ENCODE measurements at places on chromosomes 4 and X. TPM values are rescaled to one million over a fixed set of nuclear protein-coding genes. Genes with fewer than 3 reads are reported as not detected.
A peak's percentile ranks its signal among the peaks of the same experiment; 100 is the strongest.

ANK2 gene
- 113 TPM for total RNA-seq

DNA sequence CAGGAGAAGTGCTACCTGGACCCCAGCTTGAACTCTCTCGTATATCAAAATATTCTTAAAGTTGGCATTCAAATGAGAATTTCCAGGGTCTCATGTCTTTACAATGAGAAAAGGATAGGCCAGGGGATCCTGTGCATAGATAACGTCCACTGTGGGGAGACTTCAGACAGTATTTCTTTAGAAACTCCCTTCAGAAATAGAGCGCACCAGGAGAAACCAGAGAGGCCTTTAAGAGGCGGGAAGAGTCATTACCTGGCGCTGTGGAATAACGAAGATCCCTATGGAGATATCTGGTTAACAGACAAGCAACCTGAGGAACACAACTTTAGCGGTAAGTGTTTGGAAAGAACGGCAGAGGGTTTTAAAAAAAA lies 600 bp downstream of the RADX start:
- no peak for DNase-seq

DNA sequence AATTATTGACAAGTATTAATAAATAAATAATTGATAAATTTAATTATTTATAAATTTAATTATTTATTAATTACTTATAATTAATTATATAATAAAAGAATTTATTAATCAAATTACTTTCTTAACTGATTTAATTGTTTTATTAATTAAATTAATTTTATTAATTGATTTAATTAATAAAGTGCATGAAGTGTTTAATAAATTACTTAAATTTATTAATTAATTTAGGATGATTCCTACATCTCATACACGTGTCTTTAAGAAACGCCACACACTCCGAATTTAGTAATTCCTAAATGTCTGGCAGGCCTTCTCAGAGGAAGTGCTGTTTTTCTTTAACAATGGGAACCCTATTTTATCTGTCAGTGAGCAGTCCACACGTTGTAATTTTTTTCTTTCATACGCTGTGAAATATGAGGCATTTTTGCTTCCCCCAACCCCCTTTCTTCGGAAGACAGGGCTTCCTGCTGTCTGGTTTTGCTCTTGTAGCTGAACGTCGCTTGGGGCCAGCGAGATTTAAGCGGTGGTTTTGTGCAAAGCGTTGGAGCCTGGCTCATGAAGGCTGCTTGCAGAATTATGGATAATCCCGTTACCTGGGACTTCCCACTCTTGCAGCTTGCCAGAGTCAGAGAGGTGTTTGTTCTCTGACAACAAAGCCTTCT lies 46.8 kb downstream of the CRLF2 start:
- no peak for DNase-seq

SPARCL1 gene
- 312 TPM for total RNA-seq

GRCh38 chr4:3044870-3045819 lies 29.2 kb downstream of the HTT-AS start:
- peak; percentile 28 for DNase-seq

GRCh38 chr4:82284475-82284857 lies 89.3 kb downstream of the HNRNPD start:
- no peak for DNase-seq

- no peak for DNase-seq
Measured at GRCh38 chr4:53192496-53192895, 173.4 kb downstream of the SCFD2 start.

- no peak for DNase-seq
Measured at GRCh38 chrX:63012574-63012973, 338.6 kb downstream of the SPIN4 start.

DNA sequence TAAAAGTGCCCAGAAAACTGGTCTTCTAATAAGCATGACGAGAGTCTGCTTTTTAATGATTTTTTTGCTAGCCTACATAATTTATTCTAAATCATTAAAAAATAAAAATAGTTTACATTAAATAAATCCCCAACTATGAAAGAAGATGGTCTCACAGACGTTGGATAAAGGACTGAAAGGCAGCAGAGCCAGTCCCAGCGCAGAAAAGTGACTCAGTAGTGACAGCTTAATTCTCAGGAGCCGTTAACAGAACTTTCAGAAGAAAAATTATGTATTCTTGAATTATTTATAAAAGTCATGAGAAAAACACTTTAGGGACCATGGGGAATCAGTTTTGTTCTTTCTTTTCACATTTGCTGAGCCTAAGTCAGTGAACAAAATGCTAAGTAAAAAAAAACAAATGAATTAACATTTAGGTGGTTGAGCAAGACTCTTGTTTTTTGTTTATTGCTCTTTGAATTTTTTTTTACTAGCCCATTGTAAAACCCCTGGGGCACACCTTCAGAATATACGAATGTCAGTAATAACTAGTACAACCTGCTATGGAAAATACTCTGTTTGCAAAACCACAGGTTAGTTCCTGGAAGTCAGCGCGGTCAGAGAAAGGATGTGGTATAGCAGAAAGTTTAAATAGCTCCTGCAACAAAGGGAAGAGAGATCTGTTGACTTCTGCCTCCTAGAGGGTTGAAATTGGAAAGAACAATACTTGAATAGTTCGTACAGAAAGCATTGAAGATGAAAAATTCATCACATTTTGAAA lies 50.4 kb upstream of the CCDC160 start:
- no peak for DNase-seq

GRCh38 chrX:81301877-81302276 lies 100.0 kb downstream of the SH3BGRL start:
- DNase-seq: no peak

- no peak for DNase-seq
Measured at GRCh38 chrX:129577473-129577872, 37.4 kb downstream of the OCRL start.

Measured in tibial nerve (tissue), 4 donors.